ENCODE measurements at places on chromosomes 6 and 20.

DNA sequence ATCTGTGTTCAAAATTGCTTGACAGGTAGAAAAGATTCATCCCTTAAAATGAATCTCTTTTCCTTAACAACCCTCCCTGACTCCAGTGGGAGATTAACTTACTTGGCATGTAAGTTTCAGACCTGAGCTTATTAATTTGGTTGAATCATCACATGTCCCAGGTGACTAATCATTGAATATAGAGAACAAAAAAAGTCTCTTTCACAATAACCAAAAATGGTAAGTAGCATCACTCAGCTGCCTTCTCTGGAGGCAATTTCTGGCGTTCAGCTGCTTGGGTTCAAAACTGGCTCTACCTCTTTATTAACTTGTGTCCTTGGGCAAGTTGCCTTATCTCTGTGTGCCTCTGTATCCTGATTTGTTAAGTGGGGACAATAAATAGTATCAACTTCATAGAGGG lies 2.9 kb downstream of the C6orf141 start:
- no peak for DNase-seq

DNA sequence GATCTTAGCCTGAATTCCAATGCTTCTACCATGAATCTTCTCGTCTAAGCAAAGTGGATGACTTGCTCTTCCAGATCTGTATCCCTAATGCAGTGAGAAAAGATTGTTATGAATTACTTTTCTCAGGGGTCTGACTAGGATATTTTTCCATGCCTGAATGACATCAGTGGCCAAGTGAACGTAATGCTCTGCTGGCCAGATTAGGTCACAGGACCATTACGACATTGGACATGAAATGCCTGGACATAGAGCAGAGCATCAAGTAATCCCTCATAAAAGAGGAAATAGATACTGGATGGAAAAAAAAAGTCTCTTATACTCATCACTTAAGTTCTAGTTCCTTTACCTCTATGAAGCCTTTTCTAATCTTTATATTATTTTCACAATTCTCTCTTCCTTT lies 12.1 kb upstream of the THEMIS start:
- DNase-seq = no peak

DNA sequence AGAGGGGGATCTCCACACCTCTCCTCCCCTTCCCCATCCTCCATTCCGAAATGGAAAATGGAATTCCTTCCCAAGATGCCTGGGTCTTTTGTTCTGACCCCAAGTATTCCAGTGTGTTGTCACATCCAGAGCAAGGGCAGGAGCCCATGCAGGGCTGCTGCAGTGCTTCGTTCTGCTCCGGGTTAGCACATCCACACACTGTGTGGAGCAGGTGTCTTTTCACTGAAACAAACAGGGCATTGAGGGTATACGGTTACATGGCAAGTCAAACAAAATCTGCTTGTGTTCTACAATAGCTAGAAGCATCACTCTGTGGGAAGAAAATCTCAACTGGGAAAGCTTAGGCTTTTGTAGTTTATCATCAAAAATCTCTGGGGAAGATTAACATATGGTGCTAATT lies 56.9 kb downstream of the LYRM2 start:
- DNase-seq = no peak

DNA sequence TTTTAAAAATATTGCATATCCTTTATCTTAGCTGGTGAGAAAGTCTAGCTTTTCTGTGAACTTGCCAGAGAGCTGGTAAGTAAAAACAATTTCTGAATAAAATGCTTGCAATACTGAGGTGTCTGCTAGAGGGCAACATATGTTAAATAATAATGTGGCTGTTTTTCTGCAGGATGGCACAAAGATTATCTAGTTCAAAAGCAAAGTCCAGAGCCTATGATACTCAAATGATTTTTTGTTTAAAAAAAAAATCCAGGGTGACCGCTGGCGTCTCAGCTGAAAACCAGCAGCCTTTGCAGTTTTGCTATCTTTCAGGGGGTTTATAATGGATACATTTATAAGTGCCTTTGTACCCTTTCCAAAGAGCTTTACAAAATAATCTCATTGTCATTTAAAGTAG lies 194.9 kb downstream of the PHACTR1 start:
- peak; percentile 74 for DNase-seq

GRCh38 chr6:169915769-169916550 lies 164.5 kb downstream of the ERMARD start:
- DNase-seq = no peak

GRCh38 chr20:54362283-54362682 lies 113.1 kb upstream of the DOK5 start:
- DNase-seq = no peak

DNA sequence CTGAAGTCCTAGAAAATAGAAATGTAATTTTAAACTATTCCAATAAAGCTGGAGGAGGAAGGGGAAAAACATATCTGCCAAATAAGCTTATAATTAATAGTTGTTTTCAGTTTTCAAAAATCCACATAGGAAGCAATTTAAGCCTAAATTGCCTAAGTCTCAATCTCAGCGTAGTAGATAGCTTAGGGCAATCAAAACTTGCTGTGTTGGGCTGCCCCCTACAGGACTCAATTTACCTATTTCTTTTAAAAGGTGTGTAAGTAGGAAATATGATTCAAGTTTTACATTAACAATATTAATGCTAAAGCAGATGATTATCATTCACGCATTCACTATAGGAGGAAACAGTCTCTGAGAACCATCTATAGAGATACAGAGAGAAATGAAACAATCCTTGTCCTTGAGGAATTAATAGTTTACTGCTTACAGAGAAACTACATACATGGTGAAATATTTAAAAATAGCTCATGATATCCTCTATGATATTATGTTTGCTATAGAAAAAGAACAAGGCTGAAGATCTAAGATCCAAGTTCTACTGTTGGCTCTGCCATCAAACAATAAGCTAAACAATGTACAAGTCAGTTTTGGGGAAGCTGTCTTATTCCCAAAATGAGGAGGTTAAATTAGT lies 102.1 kb downstream of the ATG5 start:
- DNase-seq = peak; percentile 86

GRCh38 chr6:143754204-143754603 lies 76.4 kb downstream of the PHACTR2 start:
- DNase-seq = no peak

GRCh38 chr6:152846825-152847224 lies 96.2 kb downstream of the VIP start:
- DNase-seq = no peak
